Kidney (tissue), 22 donors: ENCODE measurements at places on chromosomes 2 and 18.

GRCh38 chr2:157508676-157509075 lies 64.8 kb upstream of the CYTIP start:
- DNase-seq = no peak

GRCh38 chr2:191287820-191288219 lies 42.6 kb downstream of the MYO1B start:
- DNase-seq = no peak

- no peak for DNase-seq
These were observed 153.8 kb downstream of the ASB1 start for GRCh38 chr2:238580486-238580885.

DNA sequence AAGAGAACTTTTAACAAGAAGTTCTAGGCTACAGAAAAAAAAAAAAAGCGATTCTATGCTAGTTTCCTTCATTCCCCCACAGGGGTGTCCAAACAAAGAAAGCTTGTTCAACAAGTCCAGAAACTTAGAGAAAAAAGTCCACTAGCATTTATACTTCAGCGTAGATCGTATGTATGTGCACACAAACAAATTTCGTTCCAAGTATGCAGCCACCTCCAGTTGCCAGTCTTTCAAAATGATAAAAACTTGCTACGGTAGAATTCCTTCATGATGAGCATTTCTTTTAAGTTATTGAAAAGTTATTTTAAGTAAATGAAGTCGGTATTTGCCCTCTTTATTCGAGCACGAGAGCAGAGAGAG lies 3.7 kb upstream of the OTX1 start:
- no peak for DNase-seq
